ENCODE measurements at places on chromosomes 4 and X.

GRCh38 chr4:77990456-77990855 lies 66.7 kb upstream of the FRAS1 start:
- no peak for DNase-seq

GRCh38 chr4:82889287-82889686 lies 1.7 kb downstream of the SEC31A start:
- DNase-seq: no peak

GRCh38 chr4:89486042-89486441 lies 178.4 kb upstream of the GPRIN3 start:
- DNase-seq: no peak

DNA sequence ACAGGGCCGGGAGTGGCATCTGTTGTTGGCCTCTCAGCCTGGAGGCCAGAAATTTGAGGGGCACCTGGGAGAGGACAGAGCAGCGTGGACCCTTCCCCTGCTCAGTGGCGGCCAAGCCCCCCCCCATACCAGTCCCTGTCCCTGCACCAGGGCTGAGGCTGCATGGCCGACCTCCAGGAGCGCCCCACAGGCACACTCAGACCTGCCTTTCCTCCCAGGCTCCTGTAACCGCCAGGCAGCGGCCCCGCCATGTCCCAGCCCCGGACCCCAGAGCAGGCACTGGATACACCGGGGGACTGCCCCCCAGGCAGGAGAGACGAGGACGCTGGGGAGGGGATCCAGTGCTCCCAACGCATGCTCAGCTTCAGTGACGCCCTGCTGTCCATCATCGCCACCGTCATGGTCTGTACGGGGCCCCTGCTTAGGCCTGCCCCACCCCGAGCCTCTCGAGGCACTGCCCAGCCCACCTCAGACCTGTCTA lies 15.3 kb downstream of the TMEM175 start:
- DNase-seq: peak; percentile 24

- no peak for DNase-seq
These were observed 17.9 kb upstream of the PGRMC1 start for GRCh38 chrX:119218198-119218597.

GRCh38 chr4:121788896-121789295 lies 12.2 kb upstream of the EXOSC9 start:
- DNase-seq: no peak

GRCh38 chr4:185993328-185993973 lies 75.5 kb upstream of the TLR3 start:
- DNase-seq: no peak

GRCh38 chr4:6338175-6338950 lies 68.7 kb downstream of the WFS1 start:
- DNase-seq: no peak

DNA sequence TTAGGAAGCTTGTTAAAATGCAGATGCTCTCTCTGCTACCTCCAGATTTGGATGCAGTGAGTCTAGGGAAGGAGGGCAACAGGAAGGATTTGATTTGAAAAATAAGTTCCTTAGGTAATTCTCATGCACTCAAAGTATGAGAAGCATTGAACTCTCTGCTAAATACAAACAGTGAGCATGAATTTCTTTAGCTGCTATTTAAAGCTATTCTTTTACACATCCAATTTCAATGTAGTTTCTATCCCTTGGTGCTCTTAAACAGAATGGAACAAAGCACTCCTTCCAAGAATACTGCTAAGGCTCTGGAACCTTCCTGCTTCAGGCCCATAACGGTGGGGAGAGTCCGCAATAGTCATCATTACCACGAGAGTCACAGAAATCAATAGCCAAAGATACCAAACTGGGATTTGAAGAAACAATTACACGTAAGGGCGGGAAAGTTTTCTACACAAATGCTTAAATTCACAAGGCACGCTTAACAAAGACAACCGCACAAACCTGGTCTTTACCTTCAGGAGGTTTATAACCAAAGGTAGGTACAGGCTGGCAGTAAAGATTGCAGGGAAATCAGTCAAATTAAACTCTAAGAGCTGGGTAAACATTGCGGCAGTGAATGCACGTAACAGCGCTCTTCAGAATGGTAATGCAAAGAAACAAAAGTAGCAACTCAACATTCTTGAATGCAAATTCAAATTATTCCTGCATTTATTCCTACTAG lies 123.2 kb upstream of the NAP1L5 start:
- no peak for DNase-seq

GRCh38 chr4:111031001-111031579 lies 408.2 kb upstream of the PITX2 start:
- no peak for DNase-seq

DNA sequence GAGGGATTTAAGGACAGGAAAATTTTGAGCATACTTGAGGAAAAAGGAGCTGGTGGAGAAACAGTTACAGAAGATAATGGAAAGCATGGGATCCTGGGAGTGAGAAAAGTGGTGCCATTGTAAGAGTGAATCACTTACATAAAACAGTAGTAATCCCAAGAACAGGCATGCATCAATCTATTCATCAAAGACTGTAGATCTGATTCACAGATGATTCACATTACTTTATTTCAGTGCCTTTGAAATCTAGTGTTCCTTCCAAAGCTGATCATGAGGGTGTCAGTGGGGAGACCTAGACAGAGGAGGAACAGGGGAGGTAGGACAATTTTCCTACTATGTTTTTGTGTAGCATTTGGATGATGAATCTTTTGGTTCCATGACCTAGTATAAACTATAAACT lies 102.7 kb downstream of the TAB3 start:
- no peak for DNase-seq

DNA sequence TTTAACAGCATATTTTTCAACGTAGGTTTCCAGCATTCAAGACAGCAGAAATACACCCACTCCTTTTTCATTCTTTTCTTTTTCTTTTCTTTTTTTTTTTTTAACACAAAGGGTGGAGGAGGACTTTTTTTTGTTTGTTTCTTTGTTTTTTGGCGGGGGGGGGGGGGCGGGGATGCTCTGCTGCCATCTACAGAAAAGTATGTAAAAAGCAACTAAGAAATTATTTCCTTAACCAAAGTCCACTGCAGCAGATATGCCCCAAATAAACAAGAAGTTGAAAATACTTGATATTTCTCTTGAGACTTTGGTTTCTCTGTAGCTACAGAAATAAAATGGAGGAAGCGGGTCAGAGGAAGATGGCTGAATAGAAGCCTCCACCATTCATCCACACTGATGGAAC lies 63.2 kb upstream of the PBDC1 start:
- DNase-seq: no peak

GRCh38 chrX:40484408-40485091 lies 96.2 kb upstream of the ATP6AP2 start:
- no peak for DNase-seq

- DNase-seq: no peak
These were observed 57.0 kb downstream of the MAPK10 start for GRCh38 chr4:86302830-86303229.

- DNase-seq: no peak
These were observed 90.9 kb downstream of the EGF start for GRCh38 chr4:110003401-110004187.

DNA sequence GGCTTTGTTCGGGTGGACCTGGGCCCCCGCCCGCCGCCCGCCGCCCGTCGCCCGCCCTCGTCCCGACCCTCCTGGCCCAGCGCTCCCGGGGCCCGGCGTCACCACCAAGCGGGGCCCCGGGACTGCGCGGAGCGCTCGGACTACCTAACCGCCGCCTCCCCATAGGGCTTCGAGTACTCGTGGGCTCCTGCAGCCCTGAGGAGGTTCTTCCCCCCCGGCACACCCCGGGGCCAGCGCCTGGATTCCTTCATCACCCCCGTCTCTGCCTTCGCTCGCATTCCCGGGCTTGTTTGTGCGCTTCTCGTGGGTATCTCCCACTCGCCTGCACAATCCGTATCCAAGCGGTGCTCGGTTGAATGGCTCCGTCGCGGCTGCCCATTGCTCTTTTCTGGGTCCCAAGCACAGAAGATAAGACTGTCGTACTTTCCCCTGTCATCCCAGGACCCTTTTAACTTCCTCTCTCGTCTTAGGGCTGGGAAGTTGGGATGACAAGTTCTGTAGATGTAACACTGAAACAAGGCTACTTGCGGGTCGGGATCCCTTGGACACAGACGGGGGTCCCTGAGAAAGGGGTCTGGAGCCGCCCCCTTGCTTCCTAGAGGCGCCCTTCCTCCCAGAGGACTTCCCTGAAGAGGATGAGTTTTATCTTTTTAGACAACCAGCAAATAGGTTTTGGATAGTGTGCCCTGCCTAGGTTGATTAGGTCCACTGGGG lies 565 bp downstream of the MOB1B start:
- DNase-seq: no peak

DNA sequence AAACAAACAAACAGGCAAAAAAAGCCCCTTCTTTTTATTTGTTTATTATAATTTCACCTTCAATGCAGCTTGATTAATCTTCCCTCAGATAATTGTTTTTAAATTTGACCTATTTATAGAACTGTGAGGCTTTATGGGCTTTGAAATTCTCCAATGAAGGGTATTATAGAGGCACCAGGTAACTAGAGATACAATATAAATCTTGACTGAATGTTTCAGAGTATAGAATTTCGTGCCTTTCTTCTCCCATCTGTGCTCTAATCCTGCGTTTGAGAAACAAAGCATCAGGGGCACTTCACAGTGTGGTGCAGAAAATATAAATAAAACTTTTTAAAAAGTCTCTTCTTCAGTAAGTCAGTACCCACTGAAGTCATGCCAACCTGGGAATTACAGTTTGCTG lies 120.9 kb downstream of the ANKRD50 start:
- DNase-seq: no peak

- no peak for DNase-seq
These were observed 27.0 kb downstream of the TFDP3 start for GRCh38 chrX:133190877-133191738.

- DNase-seq: no peak
These were observed 2.7 kb upstream of the HCCS start for GRCh38 chrX:11108253-11108941.

- no peak for DNase-seq
These were observed 558.9 kb upstream of the TENM3 start for GRCh38 chr4:181684310-181684709.

DNA sequence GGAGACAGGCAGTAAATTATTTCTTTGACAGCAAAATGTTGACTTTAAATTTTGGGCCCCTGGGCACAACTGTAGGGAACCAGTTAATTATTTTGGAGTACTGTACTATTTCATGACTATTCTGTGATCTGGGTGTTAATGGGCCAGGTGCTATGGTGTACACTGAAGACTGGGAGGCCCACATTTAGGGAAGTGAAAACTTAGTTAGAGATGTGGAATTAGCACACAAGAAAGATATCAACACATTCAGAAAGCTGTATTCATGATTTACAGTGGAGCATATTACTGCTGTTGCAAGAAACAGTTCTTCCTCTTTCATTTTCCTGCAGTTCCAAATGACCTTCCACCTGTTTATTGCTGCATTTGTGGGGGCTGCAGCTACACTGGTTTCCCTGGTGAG lies 12.4 kb downstream of the PLP1 start:
- no peak for DNase-seq

GRCh38 chr4:174578366-174578765 lies 56.1 kb upstream of the HPGD start:
- no peak for DNase-seq

GRCh38 chr4:18388039-18388438 lies 366.5 kb upstream of the LCORL start:
- DNase-seq: no peak

DNA sequence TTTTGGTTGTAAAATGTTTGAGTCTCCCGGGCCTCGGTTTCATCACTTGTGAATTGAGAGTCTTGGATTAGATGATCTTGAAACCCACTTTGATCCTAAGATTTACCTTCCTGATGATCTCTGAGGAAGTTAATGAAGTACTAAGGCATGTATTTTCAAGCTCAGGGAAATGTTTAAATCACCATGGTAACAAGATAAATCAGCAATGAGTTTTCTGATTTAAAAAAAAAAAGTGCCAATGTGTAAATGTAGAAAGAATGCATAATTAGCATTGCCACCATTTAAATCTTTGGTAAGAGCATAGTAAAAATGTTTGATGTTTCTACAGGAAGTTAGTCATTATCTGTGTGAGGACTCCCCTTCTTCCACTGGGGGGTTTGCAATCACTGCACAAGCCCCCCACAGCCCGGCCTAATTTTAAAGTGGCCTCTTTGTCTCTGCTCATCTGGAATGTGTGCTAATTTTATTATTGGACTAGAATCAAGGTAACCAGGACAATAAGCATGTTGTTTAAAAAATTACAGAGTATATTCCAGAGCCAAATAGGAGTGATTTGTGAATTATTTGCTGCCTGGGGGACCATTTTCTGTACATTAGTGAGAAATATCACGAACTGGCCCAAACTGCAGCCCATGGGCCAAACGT lies 93.6 kb downstream of the SLC34A2 start:
- no peak for DNase-seq

GRCh38 chr4:2652415-2653160 lies 103.5 kb downstream of the TNIP2 start:
- no peak for DNase-seq

GRCh38 chr4:96486563-96486962 lies 646.7 kb downstream of the PDHA2 start:
- DNase-seq: no peak

DNA sequence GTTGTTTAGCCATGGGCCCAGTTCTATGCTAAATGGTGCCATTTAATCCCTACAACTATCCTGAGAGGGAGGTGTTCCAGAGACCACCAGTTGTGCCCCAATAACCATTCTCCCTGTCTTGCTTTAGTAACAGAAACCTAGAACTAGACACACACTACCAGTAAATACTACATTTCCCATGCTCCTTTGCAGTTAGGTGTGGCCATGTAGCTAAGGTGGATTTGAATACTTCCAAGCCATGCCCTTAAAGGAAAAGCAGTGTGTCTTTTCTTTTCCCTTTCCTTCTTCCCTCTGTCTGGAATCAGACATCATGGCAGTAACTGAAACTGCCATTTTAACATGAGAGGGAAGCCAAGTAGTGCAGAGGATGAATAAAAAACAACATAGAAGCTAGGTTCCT lies 90.9 kb upstream of the TMEM33 start:
- DNase-seq: no peak

GRCh38 chrX:41137589-41137988 lies 52.3 kb downstream of the USP9X start:
- DNase-seq: no peak

DNA sequence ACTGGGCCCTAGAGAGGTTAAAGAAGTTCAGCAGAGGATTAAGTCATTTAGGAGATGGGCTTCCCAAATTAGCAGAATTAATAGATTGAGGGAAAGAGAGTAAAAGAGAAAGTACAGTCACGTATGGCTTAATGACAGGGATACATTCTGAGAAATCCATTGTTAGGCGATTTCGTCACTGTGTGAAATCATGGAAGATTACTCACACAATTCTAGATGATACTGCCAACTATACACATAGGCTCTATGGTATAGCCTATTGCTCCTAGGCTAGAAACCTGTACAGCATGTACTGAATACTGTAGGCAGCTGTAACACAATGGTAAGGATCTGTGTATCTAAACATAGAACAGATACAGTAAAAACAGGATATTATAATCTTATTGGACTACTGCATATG lies 180.6 kb downstream of the RNF150 start:
- no peak for DNase-seq

DNA sequence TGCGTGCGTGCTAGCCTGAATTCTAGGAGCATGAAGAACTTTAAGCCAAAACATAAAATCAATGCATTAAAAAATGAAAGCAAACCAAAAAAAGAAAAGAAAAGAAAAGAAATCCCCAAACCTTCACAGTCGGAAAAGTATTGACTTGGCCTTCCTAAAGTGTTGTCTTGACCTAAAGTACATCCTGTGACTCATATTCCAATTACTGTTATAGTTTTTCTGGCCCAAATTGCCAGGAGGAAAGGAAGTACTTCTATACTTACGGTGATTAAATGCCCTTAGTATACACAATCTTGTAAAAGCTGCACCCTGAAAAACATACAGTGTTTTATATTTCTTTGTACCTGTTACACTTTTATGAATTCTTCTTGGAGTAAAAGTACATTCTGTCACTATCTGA lies 512.8 kb downstream of the ANKRD50 start:
- no peak for DNase-seq

All from activated CD4-positive, CD25-positive, alpha-beta regulatory T cell treated with anti-CD3 and anti-CD28 coated beads, Interleukin-2, amount 50 U/mL, for 72 hours (primary cell).